ENCODE measurements at places on chromosomes 5 and 9. TPM values are rescaled to one million over a fixed set of nuclear protein-coding genes. Genes with fewer than 3 reads are reported as not detected.

Gene TAF11L14
- not detected for total RNA-seq

Gene TEK
- 23.0 TPM for total RNA-seq

Gene RNF20
- 24.5 TPM for total RNA-seq

Gene PAEP
- total RNA-seq: not detected

Gene C6
- total RNA-seq: not detected

Gene GEMIN5
- 18.8 TPM for total RNA-seq

Gene SLC31A1
- 9.9 TPM for total RNA-seq

Gene IL31RA
- 1.0 TPM for total RNA-seq

Gene TPRN
- 2.6 TPM for total RNA-seq

Gene SLC1A3
- 27.1 TPM for total RNA-seq

Gene CDX1
- not detected for total RNA-seq

Gene EPB41L4B
- 6.8 TPM for total RNA-seq

Gene IFNA2
- total RNA-seq: not detected

Gene TUBB4B
- total RNA-seq: 97.1 TPM

Gene PDCD1LG2
- 3.7 TPM for total RNA-seq

Gene IL4
- not detected for total RNA-seq

Gene PCDHB8
- 1.6 TPM for total RNA-seq

Gene GABRB2
- total RNA-seq: 1.0 TPM

Gene KLF4
- 12.0 TPM for total RNA-seq

Gene MAPK9
- 31.3 TPM for total RNA-seq

Gene HACD4
- total RNA-seq: 2.1 TPM

Gene EGFLAM
- total RNA-seq: 41.8 TPM

Gene NRG2
- total RNA-seq: 0.52 TPM

Gene NUDT12
- total RNA-seq: 11.0 TPM

Gene SLC6A3
- not detected for total RNA-seq

Gene DBH
- not detected for total RNA-seq

Gene PFN3
- not detected for total RNA-seq

Gene CEL
- not detected for total RNA-seq

Gene GABRA6
- not detected for total RNA-seq

Gene ANXA1
- total RNA-seq: 90.8 TPM

Gene THBS4
- 135 TPM for total RNA-seq

Gene MUSK
- total RNA-seq: 8.4 TPM

Gene GLIPR2
- total RNA-seq: 69.4 TPM

Gene SLC34A3
- not detected for total RNA-seq

Gene URM1
- total RNA-seq: 26.6 TPM

Gene PHYHD1
- total RNA-seq: 17.7 TPM

Gene TRAF1
- total RNA-seq: 2.1 TPM

Gene PDGFRB
- 86.6 TPM for total RNA-seq

Gene CREBRF
- 12.0 TPM for total RNA-seq

Gene ERMP1
- total RNA-seq: 11.0 TPM

Gene PIP5K1B
- total RNA-seq: 2.1 TPM

Gene FIBCD1
- not detected for total RNA-seq

Gene SLC31A2
- 5.2 TPM for total RNA-seq

Gene RICTOR
- total RNA-seq: 32.9 TPM

Gene ORM1
- 1.6 TPM for total RNA-seq

Gene LCN2
- total RNA-seq: 2.1 TPM

Gene OGN
- total RNA-seq: 153 TPM

Gene AJM1
- total RNA-seq: 0.52 TPM

Gene UGT3A2
- under 0.01 TPM for total RNA-seq

Gene CDHR2
- total RNA-seq: not detected

Gene SCGB3A2
- total RNA-seq: not detected

Gene CYLC2
- total RNA-seq: not detected

Gene TRIM14
- 1.0 TPM for total RNA-seq

Gene REEP2
- total RNA-seq: 7.3 TPM

Gene CERCAM
- 33.4 TPM for total RNA-seq
